ENCODE measurements at places on chromosomes 5 and 9.

- no peak for DNase-seq
Measured at GRCh38 chr5:35884191-35884769, 27.6 kb downstream of the IL7R start.

- DNase-seq: no peak
Measured at GRCh38 chr9:87585123-87585855, 87.6 kb downstream of the DAPK1 start.

DNA sequence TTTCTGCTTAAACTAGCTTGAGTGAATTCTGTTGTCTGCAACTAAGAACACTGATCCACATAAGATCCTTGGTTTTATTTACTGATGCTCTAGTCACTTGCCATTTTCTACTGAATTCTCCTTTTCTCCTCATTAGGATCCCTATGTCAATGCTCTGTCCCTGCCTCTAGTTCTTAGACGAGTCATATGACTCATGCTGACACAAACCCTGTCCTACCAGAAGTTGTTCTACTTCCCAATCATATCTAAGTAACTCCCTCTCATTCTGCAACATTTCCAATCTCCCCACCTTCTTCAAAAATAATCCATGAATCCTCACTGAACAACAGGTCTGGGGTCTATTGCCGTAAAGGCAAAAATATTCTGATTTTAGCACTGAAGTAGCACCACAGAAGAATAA lies 47.1 kb upstream of the DMRT1 start:
- DNase-seq: no peak

DNA sequence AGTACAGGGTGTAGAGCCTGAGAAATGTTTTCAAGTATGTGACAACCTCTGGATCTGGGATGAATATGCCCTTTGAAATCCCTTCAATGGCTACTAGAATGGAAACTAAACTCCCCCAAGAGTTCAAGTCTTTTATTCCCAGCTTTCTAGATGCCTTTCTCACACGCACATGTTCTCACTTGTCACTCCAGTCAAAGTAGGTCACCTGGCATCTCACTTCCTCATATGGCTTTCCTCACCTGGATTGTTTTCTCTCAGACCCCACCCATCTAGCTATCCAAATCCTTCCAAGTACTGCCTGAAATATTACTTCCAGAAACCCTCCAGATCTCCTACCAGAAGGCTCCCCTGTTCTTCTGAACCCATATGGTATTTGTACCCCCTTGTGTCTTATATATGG lies 615.4 kb upstream of the KLF4 start:
- no peak for DNase-seq

DNA sequence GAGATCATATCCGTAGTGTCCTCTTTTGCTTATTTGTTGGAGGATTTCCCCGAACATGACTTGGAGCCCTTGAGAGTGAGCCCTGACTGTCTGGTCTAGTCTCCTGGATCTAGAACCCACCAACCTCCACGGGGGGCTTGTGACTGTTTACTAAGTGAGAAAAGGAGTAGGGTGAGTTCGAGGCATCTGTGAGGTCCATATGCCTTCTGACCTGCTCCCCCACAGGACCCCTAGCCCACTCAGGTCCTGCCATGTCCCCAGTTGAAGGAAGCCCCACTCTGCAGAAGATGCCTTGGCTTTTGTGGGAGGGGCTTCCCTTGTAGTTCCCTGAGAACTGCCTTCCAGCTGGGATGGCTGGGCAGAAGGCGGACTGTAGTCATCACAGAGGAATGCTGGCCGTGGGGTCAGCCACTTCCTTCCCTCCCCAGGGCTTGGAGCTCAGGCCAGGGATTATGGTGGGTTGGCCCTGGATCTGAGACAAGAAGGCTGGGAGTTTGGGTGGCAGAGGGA lies 7.0 kb upstream of the IRF1 start:
- DNase-seq: no peak

- no peak for DNase-seq
Measured at GRCh38 chr5:56649569-56649968, 165.8 kb upstream of the MAP3K1 start.

GRCh38 chr9:103649086-103649485 lies 445.0 kb upstream of the SMC2 start:
- DNase-seq: no peak

GRCh38 chr9:121958530-121958929 lies 134.6 kb downstream of the TTLL11 start:
- no peak for DNase-seq

DNA sequence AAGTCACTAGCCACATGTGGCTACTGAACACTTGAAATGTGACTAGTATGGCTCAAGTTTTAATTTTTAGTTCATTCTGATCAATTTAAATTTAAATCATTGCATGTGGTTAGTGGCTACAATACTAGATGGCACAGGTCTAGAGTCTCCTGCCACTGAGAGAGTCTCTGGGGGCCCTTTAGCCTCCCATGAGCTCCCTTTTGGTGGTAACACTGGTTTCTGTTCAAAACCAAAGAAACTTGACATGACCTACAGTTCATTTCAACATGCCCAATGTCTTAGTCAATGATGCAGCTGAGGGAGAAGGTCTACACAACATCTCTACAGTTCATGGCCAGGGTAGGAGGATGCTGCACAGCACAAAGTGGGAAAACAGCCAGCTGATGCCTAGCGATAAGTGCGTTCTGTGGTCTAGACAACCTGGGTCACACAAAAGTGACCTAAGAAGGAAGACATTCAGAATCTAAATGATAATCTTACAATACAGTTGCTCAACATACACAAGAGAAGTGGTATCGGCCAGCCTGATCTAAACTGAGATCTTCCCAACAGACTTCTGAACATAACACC lies 121.0 kb downstream of the AUH start:
- DNase-seq: no peak

DNA sequence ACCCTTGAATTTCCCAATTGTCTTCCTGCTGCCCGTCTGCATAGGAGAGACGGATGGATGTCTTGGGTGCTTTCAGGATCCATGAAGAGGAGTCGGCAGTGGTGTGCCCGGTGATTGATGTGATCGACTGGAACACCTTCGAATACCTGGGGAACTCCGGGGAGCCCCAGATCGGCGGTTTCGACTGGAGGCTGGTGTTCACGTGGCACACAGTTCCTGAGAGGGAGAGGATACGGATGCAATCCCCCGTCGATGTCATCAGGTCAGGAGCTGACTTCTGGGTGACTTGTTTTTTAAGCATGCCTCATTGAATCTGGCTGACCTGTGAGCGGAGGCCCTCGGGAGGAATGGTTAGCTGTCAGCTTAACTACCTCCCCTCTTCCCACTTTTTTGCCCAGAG lies 24.2 kb downstream of the GALNT12 start:
- DNase-seq: no peak

DNA sequence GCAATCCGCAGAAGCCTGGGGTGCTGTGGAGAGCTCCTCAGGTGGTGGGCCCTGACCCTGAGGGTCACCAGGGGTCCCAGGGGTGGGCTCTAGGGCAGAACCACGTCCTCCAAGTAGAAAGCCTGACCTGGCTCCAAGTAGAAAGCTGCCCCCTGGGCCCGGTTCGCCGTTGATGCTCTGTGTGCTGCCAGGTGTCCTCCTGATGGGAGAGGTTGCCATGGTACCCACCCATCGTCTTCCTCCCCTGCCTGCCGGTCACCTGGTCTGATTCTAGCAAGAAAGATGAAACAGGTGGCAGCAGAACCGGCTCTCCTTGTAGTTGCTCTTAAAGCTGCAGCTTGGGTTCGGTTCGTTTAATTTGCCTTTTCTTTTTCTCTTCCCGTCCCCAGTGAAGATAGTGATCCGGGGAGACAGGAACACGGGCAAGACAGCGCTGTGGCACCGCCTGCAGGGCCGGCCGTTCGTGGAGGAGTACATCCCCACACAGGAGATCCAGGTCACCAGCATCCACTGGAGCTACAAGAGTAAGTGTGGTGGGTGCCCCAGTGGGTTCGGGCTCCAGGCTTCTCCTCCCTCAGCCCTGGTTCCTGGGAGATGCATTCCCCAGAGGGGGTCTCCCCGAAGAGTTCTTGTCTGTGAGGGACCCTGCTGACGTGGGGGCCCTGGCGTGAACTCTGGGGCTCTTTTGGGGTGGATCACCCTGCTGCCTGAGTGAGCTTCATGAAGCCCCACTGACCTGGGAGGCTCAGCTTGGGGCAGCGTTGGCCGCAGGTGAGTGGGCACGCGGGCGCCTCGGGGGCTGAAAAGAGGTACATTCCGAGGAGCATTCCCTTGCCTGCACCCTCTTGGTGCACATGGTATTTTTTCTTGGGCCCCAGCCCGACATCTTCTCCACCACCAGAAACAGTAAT lies 15.6 kb downstream of the RABL6 start:
- no peak for DNase-seq

- no peak for DNase-seq
Measured at GRCh38 chr5:173924899-173925298, 36.8 kb downstream of the CPEB4 start.

- no peak for DNase-seq
Measured at GRCh38 chr5:155103146-155103545, 89.6 kb downstream of the KIF4B start.
